Suprapubic skin (tissue), 4 donors: ENCODE measurements at places on chromosomes 7 and 10.
A peak's percentile ranks its signal among the peaks of the same experiment; 100 is the strongest.

GRCh38 chr7:138992052-138992531, 10.9 kb upstream of the KIAA1549 start:
- DNase-seq: no peak

- DNase-seq: no peak
Measured at GRCh38 chr10:62589689-62590088, 214.8 kb upstream of the ADO start.

- DNase-seq: no peak
Measured at GRCh38 chr10:121525251-121526134, 72.8 kb downstream of the FGFR2 start.

- DNase-seq: no peak
Measured at GRCh38 chr10:3000048-3000447, 67.3 kb upstream of the PFKP start.

DNA sequence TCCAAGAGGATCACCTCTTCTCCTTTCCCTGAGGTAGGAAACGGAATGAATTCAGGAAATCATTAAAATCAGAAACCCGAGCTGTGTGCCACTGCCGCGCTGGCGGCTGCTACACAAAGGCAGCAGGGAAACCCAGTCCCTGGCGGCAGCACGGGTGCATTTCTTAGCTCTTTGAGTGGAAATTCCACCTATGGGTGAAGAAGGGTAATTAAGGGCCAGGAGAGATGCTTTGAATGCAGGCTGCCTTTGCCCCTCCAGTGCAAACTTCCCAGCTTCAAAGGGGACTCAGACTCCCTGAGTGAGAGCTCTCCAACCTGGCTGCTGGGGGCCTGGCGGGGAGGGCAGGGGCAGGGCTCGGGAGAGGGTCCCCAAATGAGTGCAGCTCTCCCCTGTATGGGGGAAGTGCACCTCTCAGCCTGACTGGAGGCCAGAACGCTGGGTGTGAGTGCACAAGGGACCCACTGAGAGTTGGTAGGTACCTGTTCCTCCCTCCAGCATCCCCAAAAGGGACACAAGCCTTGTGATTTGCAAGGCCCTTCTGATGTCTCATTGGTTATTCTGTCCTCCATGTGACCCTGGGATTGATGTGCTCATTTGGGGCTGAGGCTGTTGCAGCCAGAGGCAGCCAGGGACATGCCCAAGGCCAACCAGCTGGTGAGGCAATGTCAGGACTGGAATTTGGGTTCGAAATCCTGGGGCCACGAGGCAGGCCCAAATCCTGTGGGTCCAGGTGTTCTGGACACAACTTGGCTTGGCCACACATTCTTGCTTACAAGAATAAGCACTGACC, 16.3 kb upstream of the ZMIZ1 start:
- DNase-seq: peak; percentile 72

DNA sequence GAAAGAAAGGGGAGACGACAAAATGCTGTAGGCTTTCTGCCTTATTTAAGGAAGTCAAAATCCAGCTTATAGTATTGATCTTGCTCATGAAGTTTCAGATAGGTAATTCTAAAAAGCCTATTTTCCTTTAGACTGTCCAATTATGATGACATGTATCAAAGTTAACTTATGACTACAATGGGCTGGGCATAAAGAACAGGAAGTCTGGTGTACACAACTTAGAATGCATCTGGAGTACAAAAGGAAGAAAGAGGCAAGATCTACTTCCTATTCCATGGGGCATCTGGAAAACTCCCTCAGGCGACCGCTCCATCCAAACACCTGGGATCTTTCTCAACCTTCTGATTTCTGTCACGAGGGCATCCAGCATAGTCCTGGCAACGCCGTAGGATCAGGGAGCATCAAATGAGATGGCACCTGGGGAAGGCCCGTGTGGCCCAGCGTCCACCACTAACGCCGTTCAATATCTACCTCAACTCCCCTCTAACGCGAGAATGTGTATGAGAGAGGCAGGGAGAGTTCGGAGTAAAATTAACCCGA, 512 bp downstream of the FAM24B start:
- no peak for DNase-seq

DNA sequence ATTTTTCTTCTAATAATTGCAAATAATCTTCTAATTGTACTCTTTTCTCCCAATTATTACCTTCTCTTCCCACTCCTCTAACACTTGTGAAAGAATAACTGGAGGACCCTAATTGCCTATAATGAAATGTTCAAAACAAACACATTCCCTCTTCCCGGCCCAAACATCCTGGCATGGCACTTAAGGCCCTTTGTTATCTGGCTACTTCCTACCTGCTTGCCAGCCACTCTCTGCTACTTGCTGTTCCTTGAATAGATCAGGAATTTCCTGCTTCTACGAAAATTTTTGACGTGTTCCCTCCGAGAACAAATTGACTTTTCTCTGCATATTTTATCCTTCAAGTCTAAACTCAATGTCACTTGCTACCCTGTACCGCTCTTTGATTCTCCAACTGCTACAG, 56.1 kb upstream of the NOBOX start:
- no peak for DNase-seq

DNA sequence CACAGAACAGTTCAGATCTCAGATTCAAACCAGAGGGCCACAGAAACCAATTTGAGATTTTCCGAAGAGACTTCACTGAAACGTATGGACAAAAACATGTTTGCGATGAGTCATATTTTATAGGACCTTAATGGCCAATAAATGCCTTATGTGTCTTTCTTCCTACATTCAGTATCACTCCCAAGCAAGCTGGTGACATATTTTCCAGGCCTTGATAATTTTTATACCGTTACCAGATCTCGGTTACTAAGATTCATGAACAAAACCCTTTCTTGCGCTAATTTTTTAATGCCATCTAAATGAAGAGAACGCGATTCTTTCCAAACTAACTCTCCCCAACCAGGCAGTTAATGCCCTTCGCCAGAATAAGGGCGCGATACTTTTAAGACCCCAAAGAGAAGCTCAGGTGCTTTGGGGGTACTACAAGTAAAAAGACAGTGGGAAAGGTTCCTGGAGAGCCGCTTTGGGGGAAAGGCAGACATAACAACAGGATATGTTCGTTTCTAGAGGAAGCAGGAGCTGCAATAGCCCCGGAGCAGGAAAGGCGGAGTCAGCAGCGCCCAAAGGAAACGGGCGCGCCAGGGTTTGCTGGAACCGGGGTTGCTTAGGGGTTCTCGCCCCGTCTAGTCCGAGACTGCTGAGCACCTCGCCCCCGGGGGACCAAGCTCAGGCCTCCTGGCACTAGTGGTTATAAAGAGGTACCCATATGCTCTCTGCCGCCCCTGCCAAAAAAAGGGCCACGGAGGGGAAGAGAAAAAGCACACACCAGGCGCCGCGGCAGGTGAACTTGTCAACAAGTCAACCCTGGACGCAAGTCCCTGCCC, 884 bp downstream of the ICA1 start:
- peak; percentile 82 for DNase-seq

GRCh38 chr7:29109899-29110298, 36.4 kb downstream of the CPVL start:
- no peak for DNase-seq

DNA sequence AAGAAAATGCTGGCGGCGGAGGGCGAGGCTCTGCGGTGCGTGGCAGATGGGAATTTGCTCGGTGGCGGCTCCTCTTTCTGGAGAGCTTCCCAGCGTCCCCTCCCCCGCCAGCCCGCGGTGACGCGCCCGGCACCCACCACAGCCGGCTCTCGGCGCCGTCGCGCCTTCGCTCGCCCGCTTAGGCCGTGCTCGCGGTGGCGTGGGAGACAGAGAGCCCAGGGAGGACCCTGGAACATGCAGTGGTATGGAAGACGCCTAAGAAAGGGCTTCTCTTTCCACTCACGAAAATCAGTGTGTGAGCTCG, 576 bp upstream of the CSGALNACT2 start:
- DNase-seq: no peak

DNA sequence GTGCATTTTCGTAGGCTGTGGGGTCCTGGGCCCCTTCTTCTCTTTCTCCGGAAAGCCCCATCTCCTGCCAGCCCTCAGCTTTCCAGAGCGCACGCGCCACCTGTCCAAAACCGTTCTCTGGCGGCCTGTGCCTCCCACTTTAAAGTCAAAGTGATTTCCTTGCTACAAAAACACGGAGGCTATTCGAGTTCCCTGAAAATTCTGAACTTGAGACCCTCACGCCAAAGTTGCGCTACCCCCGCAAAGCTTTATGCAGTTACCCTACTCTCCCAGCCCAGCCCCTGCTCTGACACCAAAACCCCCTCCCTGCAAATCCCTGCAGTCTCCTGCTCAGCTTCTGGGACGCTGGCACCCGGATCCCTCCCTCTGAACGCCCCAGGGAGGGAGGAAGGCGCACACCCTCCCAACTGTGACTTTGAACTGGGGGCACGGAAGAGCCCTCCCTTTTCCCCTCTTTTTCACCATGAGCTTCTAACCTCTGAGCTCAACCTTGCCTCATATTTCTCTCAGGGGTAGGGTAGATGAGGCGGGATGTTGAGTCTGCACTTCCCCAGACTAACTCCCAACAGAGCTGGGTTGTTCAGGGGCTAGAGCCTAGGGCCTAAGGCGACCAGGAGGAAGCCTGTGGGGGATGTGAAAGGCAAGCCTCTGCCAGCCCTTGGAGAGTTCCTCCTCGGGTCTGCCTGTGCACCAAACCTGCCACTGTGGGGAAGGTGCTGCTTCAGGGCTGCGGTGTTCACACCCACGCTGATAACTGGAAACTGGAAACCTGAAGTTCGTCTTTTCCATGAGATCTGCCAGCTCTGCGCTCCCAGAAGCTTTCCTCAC, 2.7 kb upstream of the PAX4 start:
- DNase-seq: no peak

GRCh38 chr10:13987446-13987845, 343.3 kb downstream of the FRMD4A start:
- DNase-seq: no peak

DNA sequence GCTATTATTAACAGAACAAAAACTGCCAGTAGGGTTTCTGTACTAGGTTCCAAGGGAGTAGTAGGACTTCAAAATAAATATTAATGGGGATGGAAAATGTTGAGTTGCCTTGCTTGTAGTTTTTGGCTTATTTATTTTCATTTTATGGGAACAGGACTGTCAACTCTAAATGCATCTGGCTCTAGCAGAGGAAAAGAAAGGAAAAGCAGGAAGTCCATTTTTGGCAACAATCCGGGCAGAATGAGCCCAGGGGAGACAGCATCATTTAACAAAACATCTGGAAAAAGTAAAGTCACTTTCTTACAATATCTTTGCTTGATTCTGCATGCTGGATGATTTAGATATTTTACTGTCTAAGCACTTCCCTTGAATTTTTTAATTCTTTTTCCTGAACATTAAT, 69.4 kb downstream of the NOC3L start:
- DNase-seq: no peak

DNA sequence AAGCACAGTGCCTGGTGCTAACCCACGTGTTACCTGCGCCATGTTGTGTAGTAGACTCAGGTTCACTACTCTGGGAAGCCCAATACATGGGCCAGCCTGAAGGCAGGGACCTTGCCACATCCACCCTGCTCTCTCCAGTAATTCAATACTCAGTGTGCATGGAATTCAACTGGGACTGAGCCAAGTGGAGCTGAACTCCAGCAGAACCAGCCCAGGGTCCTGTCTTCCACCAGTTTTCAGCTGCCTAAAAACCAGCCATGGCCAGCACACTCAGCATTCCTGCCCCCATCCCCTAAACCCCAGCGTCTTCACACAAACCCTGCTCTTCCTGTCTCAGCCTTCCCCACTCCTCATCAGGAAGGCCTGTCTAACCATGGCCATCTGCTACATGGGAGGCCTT, 15.4 kb downstream of the FGF8 start:
- no peak for DNase-seq

DNA sequence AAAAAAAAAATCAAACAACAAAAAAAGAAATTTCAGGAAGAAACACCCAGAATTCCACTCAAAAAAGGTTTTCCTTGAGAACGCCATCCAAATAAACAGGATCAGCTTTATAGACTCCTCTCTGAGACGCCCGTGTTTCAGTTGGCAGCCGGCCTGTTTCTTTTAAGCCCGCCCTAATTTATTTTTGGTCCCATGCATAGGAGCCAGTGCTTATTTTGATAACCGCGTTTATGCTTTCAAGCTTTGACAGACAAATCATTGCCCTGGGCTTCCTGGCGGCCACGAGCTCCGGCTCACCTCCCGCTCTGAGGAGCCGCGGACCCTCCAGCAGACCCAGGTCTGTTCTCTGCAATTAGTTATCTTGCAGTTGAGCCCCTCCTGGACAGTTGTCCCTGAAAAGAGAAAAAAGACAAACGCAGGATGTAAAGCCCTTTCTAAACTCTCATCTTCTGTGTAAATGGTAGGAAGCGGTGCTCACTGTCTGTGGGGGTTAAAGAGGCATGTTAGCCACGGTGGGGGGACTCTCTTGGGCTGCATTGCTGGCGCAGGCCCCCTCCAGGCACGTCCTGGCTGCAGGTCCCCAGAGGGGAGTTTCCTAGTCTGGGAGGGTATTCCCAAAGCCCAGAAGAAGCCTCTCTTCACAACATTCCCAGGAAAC, 22.2 kb upstream of the UNCX start:
- no peak for DNase-seq

DNA sequence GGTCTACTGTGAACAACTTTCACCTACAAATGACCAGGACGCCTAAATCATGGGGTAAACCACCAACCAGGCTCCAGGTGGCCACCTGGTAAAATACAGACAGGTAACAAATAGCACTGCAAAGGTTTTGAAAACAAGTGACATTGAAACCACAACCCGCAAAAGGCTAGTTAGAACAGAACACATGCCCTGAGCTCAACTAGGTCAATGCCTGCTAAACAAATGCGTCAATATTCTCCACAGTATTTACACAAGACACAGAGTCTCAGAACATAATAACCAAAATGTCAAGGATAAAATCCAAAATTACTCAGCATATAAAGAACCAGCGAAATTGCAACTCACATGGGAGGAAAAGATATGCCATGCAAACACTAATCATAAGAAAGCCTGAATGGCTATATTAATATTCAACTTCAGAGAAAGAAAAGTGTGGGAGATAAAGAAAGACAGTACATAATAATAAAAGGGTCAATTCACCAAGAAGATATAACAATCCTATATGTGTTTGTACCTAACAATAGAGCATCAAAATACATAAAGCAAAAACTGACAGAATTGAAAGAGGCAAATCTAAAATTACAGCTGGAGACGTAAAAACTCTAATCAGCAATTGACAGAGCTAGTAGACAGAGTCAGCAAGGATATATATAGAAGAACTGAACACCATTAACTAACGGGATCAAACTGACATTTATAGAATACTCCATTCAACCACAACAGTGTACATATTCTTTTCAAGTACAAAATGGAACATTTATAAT, 47.6 kb downstream of the SMURF1 start:
- no peak for DNase-seq

DNA sequence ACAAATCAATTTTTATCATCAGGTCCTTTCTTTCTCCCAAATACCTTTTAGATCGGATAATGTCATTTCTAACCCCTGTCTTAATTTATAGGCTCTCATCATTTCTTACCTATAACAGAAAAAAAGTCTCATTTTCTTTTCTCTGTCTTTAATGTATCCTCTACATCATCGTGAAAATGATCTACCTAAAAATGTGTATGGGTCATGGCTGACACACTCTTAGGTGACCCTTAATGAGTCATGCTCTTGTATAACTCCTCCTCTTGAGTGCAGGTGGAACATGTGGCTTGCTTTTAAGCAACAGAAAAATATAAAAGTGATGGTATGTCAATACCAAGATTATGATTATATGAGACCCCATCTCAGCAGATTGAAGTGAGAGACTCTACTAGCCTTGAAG, 139.4 kb downstream of the SEMA3C start:
- DNase-seq: no peak
